ENCODE measurements at places on chromosomes 7 and 10.

DNA sequence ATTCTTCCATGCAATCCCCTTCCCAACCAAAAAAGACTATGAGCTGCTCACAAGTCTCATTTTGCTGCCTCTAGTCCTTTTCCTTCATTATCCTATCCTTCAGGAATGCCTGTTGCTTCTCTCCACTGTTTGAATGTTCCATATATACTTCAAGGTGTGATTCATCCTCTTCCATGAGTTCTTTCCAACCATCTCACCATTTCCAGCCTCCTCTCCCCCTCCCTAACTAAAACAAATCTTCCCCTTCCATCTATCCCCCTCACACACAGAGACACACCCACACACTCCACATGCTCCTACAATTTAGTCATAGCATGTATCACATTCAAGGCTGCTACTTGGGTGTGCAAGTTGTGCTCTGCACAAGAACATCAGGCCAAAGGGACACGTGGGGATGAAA is 254.3 kb downstream of the DYNC1I1 start:
- no peak for DNase-seq

- no peak for DNase-seq
Observed at GRCh38 chr10:117360994-117361667, 14.1 kb downstream of the PDZD8 start.

DNA sequence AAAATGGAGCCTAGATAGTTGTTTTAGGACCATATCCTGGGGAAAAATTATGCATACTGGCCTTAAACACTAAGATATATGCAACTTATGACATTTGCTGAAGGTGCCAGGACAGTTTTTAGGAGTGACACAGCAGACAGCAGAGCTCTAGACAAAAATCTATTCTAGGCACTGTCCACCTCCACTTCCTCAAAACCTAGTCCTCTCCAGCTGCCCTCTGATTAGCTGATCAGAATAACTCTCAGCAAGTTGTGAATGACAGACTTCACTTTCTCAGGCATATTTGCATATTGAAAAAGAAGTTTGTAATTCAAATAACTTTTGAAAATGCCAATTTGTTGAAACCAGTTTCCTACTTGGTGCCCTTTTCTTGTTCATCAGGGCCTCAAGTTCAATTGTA is 152.3 kb upstream of the STEAP4 start:
- no peak for DNase-seq

DNA sequence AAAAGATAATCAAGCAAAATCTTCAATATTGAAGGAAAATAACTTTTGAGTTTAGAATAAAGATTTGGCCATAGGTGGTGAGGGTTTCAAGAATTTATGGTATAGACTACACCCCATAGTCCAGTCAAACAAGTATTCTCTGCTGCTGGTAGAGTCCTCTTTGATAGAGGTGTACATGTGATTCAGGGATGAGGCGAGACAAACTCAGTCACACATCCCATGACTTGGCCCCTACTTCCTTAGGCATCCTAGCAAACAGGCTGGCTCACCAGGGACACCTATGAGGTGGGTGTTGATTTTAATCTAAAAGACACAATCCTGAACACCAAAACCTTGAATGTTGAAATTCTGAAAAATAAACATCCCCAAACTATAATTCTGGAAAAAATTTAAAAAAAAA is 78.1 kb upstream of the SLC25A13 start:
- no peak for DNase-seq

DNA sequence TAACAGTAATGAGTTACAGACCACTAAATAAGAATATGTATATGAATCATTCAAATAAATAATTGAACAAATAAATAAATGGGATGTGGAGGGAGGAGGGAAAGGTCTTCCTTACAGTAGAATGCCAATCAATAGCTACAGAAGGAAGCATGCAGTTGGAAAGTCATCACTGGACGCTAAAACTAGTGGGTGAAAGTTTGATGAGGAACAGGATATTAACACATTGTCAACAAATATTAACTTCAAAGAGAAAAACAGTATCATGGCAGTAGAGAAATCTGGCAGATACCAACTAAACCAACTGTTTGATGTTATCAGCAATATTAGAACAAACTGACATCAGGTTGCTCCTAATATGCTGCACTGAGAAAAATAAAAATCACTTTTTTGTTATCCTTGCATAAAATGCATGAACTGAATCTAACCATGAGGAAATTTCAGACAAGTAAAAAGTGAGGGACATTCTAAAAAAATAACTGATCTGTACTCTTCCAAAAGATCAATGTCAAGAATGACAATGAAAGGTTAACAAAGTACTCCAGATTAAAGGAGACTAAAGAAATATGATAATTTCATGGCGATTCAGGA is 94.1 kb downstream of the ZFAND4 start:
- no peak for DNase-seq

DNA sequence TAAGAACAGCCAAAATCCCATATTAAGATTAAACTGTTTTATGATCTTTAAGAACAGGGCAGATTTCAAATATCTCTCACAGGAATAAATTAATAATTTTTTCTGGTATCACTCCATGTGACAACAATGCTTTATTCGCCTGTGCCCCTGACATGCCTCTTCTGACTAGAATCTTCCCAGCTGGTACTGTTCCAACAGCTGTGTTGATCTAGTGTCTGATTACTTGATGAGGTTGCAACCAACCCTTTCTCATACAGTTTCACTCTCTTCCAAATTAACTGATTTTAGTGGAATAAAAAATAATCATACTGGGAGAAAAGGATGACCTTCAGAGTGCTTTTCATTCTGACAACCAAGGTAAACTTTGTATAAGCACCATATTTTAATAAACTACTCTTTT is 151.9 kb downstream of the CHRM2 start:
- DNase-seq = no peak

- peak; percentile 35 for DNase-seq
Observed at GRCh38 chr10:114250236-114250635, 11.2 kb downstream of the VWA2 start.

GRCh38 chr7:154577141-154577873 is 425.6 kb downstream of the PAXIP1 start:
- no peak for DNase-seq

GRCh38 chr10:61159253-61159652 is 215.3 kb upstream of the RHOBTB1 start:
- no peak for DNase-seq

DNA sequence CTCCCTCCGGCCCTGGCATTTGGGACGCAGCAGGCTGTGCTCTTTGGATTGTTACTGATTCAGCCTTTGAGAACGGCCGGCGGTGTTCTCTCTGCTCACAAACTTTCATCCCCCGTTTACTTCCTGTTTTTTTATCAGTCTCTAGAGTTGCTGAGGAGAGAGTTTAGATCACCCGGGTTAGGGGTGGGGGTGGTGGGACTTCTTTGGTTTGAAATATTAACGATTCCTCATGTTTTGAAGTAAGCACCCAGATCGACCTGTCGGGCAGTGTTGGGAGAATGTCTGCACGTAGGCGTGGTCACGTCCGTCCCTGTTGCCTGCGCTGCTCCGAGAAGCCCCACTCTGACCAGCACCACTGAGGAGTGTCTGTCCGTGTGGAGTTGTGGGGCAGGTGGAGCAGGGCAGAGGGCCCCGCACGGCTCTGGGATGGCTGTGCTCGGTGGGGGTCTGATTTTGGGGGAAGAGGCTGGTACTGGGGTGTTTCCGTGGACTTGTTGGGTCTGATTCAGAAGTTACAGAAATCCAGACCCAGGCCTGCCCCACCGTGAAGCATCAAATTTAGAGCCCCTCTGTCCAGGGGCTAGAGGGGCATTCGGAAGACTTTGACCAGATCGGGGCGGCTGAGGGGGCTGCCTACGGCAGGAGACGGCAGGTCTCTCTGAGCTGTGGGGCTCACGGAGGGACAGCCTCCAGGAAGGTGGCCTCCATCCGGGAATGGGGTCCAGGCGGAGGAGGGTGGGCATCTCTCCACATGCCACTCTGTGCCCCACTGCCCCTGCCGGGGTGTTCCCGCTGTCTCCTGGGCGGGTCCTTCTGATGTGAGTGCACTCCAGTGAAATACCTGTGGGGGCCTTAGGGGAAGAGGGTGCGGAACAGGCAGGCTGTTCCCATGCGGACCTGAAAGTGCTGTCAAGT is 7.4 kb downstream of the INPP5A start:
- no peak for DNase-seq

DNA sequence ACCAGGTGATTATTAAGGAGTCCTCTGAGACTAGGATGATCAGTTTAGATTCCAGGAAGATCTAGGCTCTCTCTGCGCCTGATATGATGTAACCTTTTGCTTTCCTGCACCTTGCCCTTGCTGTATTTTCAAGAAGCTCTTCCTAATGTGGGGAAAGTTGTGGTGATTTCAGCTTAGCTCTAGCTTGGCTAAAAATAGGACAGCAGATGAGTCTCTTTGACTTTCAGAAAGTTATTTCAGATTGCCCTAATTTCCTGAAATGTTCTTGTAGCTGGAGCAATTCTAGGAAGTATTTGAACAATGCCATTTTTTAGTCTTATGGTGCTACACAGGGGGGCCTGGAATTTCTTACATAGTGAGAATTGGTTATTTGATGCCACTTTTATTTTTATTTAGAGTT is 3.8 kb downstream of the LCOR start:
- DNase-seq = no peak

DNA sequence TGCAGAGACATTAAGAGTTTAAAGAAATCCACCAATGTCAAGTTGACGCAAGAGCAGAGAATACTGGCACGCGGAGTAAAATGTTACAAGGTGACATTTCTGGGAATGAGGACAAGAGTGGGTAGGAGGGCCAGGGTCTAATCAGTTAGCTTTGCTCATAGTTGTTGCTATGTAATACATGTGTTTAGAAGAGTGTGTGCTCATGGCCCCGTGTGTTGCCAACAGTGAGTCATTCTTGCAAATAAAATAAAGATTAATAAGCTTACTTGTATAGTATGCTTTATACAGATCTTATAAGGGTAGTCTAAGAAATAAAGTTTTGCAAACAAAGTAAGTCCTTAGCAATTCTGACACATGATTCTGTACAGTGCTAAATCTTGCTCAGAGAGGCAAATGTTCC is 64.5 kb downstream of the DNMBP start:
- no peak for DNase-seq

DNA sequence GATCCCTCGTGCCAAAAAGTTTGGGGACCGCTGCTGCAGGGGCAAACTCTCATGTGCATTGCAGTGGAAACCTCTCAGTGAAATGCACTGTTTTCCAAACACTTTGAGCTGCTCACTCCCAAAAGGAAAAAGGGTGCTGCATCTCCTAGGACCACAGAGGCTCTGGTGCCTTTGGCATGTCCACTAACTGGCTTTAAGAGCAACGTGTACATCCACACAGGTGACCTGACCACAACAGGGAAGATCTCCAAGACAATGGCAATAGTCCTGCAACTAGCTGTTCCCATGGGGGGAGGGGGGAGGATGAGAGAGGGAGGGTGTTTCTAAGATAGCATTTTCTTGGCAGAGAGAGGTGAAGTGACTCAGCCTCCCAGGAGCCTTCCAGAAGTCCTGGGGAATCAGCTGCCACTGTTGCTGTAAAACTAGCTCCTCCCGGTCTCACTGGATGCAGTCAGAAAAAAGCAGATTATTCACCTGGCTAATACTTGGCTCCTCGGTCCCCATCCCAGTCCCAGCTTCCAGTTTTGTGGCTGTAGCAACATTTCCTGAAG is 181.7 kb downstream of the HECW1 start:
- no peak for DNase-seq

DNA sequence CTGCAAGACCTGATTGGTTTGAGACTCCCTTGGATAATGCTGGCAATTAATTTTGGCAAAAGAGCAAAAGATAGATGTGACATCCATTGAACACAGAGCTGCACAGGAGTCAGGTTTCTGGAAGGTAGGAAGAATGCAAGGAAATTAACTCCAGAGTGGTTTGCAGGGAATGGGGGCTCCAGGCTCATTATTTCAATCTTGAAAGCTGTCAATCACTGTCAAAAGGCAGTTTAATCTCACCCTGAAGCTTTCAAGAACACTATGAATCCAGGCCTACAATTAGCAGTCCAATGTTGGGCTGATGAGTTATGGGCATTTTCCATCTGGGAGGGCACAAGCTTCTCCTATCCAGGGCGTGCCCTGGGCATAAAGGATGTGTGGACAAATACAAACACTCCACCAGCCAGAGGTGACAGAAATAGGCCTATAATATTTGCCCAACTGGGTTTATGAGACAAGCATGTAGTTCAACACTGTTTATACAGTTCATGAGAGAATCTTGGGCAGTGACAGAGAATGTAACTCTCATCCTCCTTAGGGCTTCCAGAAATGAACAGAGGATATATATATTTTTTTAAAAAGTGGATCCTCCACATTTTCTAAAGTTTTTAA is 80.5 kb downstream of the KCNMA1 start:
- no peak for DNase-seq

DNA sequence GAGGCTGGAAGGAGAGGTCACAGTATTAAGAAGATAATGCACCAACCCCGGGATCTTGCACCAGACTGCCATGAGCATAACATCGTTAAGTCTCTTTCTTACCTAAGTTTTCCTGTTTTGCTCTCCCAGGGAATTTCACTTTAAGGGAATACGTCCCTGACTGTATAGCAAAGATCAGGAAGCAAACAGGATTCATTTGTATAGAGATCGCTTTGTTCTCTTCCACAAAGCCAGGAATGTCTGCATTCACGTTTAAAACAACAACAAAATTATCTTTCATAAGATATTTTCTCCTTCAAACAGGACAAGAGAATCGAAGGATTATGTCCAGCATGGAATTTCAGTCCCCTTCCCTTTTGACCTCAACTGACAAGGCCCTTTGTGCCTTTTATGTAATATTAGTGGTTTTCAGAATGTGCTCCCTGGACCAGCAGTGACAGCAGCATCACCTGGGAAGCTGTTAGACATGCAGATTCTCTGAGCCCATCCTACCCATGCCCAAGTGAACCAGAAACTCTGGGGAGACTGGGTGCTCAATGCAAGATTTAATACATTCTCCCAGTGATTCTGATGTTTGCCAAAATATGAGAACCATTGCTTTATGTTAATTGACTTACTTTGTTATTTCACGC is 286.3 kb downstream of the FGFR2 start:
- no peak for DNase-seq

DNA sequence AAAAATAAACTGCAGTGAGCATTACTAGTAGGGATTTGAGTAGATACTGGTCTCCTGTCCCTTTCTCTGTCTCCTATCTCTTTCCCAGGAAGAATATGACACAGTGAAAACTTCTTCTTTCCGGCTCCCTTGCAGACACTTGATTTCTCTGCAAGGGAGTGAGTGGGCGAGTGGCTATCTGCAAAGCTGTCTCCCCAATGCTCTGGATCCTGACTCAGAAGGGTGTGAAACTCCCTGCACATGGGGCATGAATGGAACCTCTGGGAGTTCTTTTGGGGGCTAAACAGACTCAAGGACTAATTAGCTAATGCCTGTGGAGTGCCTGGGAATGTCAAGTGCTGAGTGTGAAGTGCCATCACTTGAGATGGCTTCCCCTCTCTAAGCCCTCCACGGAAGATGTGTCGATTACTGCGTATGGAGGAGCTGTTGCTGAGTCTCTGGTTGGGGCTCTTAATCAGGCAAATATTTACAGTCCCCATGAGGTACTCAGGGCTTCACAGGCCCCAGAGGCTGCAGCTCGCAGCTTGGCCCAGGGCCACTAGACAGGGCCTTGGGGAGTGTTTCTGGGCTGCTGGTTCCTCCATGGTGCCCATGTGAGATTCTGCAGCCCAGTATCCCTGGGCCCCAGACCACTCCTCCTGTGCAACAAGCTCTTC is 139.8 kb downstream of the RPS24 start:
- peak; percentile 81 for DNase-seq

- DNase-seq = no peak
Observed at GRCh38 chr10:69214666-69215131, 5.4 kb upstream of the HKDC1 start.

- DNase-seq = no peak
Observed at GRCh38 chr10:69048103-69048502, 39.8 kb upstream of the SRGN start.
